Activated CD4-positive, alpha-beta memory T cell treated with anti-CD3 and anti-CD28 coated beads, Interleukin-2, amount 10 ng/mL, durations not matched to agents 7 days and 5 days (primary cell): ENCODE measurements at places on chromosomes 2 and 18. TPM values are rescaled to one million over a fixed set of nuclear protein-coding genes. Genes with fewer than 3 reads are reported as not detected.

SLC4A1AP gene
- 27.9 TPM for total RNA-seq

GRCh38 chr2:176136374-176137251 lies 7.1 kb downstream of the HOXD8 start:
- no peak for DNase-seq

TWIST2 gene
- total RNA-seq: not detected

OR6B2 gene
- total RNA-seq: not detected

GRCh38 chr2:229045671-229046070 lies 225.4 kb downstream of the PID1 start:
- DNase-seq: no peak

DNA sequence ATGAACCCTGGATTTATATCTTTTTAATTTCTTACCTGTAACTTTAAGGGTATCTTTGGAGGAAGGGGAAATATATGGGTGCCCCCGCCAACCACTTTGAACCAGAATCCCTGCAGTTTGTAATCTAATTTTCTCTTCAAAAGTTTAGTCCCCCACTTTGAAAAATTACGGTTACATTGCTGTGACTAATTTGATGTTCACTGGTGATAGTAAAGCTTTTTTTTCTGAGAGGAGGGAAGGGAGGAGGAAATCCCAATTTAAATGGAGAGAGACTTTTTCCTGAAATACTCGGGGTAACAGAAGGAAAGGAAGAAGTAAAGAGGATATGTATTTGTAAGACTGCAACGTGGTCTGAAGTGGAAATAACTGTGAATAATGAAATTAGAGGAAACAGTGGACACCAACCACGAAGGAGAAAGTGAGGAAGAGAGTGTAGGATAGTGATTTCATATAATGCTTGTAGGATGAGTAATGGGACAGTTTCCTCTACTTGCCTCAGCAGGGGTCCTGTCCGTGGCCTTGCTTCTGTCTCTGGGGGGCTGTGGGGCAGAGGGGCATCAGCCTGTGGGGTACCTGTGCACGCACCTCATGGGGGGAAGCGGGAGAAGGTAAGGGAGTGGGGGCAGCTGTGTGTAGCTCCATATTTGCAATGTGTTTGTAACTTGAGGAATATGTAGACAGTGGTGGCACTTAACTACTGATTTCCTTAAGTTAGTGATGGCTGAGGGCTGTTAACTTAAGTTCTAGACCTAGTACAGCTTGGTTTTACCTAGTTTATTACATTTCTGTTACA lies 161.1 kb downstream of the LTBP1 start:
- DNase-seq: no peak

GRCh38 chr2:126766295-126766968 lies 110.5 kb downstream of the GYPC start:
- no peak for DNase-seq

KCNK3 gene
- total RNA-seq: not detected

GRCh38 chr2:36594849-36595248 lies 3.1 kb downstream of the FEZ2 start:
- no peak for DNase-seq

GRCh38 chr18:73780218-73780617 lies 367.4 kb downstream of the FBXO15 start:
- no peak for DNase-seq

DNA sequence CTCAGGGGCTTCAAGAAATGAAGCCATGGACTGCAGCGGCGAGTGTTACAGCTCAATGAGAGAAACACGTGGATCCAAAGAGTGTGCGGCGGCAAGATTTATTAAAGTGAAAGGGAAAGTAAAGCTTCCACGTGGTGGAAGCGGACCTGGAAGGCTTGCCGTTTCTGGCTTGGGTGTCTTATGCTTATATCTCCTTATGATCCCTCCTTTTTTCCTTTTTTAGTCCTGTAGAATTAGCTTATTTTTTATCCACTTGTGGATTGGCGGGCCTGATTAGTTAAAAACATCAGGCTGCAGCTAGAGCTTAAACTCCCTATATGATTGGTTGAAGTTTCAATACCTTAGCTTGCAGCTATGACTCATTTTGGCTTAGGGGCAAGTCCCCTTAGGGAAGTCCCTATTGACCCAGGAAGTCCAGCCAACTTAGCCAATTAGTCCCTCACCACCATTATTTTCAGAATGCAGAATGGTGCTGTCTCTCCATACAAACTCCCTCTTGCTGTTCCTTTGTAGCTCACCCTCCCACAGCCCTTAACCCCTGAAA lies 11.6 kb upstream of the HNMT start:
- DNase-seq: no peak

DNA sequence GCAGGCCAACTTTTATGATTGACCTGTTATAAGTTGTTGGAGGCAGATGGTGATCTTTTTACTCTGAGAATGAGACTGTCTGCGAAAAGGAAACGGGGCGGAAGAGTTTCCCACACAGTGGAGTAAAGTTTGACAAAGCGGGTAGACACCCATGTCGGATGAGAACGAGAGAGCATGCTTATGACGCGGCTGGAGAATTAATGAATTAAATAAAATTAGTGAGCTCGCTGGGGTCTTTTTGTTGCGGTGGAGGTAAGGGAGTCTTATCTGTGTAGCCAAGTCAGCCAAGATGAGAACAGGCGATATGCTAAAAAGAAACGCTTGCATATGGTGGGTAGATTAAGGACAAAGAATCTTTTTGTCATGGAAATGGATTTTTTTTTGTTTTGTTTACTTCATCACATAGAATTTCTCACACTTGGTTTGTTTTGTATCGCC lies 1.8 kb downstream of the SALL3 start:
- no peak for DNase-seq

- DNase-seq: no peak
These were observed 93.9 kb downstream of the DGKD start for GRCh38 chr2:233448220-233448559.

GRCh38 chr2:9644603-9645002 lies 13.8 kb upstream of the YWHAQ start:
- DNase-seq: no peak

DNA sequence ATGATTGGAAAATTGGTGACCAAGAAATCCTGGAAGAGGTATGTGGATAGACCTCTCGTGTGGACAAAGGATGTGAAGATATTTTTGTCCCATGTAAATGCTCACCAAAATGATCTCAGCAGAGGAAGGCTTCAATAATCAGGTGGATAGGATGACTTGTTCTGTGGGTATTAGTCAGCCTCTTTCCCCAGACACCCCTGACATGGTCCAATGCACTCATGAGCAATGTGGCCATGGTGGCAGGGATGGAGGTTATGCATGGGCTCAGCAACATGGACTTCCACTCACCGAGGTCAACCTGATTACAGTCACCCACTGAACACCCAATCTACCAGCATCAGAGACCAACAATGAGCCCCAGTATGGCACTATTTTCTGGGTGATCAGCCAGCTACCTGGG lies 20.2 kb downstream of the CHRNA1 start:
- DNase-seq: no peak

GRCh38 chr2:181411105-181411849 lies 45.9 kb upstream of the ITGA4 start:
- no peak for DNase-seq

DNA sequence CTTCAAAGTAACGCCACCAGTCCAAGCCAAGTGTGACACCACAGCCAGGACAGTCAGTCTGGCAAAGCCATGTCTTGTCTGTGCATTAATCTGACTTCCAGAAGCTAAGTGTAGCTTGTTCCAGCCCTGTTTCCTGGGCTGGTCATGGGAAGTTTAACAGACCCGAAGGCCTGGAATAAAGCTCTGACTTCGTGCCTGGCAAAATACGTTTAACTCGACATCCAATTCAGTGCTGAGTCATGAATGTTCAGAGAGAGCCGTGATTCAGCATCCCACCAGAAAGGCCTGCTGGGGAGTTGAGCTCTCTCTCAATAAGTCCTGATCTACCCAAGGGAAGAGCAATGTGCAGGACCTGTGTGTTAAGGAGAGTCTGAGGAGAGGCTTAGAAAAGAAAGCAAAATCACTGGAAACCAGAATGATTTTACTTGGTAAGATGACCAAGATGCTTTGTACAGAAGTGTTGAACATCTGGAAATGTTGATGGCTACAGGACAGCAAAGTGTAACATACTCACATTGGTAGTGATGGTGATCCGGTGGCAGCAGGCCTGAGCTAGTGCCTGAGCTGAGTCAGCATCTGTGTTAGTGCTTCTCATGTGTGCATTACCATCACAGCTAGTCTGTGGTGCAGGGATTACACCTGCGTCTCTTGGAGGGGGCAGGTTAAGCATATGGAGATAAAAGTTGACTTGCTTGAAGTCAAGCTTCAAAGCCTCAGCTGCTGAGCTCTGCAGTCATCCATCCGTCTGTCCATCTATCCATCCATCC lies 743.7 kb upstream of the HS6ST1 start:
- no peak for DNase-seq

DNA sequence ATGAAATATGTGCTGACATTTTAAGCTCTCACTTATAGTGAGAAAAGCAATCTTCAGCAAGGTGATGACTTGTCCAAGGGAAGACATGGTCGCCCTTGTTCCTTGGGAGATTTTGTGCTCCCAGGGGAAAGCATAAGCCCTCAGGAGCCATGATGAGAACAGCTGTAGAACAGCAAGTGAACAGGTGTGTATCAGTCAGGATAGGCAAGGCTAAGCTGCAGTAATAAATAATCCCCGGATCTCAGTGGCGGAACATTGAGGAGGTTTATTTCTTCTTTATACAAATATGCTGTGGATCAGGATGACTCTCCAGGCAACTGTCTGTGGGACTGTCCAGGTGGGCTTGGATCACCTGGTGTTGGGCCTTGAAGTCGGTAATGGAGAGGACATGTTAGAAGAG lies 103.1 kb downstream of the MSH2 start:
- DNase-seq: no peak

- DNase-seq: no peak
These were observed 14.1 kb downstream of the MEMO1 start for GRCh38 chr2:31996571-31997150.

DNA sequence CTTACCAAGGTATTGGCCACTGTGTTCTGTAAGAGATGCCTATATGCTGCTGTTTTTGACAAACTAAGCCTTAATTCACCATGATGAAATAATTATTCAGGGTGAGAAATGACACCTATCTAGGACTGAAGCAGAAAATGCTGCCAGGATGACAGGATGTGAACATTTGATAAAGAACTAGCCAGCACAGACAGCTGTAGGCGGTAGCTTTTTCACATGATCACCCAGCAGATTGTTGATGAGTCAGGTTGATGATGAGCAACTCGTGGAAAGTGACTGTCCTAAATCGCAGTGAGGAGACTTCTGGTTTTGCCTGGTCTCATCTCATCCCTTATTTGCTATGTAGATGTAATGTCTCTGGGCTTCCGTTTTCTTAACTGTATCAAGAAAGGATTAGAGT lies 144.1 kb downstream of the PRPF40A start:
- DNase-seq: peak; percentile 49

DNA sequence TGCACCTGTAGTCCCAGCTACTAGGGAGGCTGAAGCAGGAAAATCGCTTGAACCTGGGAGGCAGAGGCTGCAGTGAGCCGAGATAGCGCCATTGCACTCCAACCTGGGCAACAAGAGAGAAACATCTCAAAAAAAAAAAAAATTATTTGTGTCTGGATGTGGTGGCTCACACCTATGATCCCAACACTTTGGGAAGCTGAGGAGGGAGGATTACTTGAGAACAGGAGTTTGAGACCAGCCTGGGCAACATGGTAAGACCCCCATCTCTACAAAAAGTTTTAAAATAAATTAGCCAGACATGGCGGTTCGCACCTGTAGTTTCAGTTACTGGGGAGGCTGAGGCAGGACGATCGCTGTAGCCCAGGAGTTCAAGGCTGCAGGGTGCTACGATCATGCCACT lies 1.6 kb upstream of the VAMP8 start:
- no peak for DNase-seq
